ENCODE measurements at places on chromosomes 12 and 14. TPM values are rescaled to one million over a fixed set of nuclear protein-coding genes. Genes with fewer than 3 reads are reported as not detected.

DNA sequence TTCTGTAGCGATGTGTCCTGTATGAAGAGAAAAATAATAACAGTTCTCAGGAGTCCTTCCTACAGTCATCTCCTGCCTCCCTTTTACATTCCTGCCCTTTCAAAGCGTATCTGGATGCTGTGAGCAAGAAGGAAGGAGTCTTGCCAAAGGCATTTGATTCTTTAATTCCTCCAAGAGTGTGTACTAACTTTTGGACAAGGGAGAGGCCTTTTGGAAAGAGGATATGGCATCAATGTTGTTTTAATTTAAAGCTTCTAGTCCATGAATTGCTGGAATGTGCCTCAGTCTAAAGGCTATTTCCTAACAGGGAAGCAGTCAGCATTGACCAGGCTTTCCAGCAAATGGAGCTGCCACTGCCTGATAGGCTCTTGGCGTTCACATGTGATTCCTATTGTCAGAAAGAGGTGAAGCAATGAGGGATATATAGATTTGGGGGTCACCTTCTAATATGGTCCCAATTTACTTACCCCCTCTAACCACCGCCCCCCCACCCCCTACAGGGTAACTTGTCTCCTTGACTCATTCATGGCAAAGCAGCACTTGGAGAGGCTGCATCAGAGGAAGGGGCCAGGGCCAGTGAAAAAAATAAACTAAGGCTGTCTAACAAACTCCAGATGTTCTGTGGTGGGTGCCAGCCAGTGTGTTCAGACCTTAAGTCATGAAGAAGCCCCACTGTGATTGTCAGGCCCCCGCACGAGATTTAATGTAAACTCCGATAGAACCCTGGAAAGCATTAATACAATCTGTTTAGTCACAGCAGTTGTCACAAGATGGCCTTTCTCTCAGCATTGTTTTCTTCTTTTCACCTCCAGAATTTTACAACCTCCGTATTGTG, 220.3 kb downstream of the FBXL14 start:
- peak; percentile 55 for DNase-seq
- H3K36me3 ChIP-seq: no peaks in the 10 kb centered on the region
- H3K27ac ChIP-seq: no peak overlapping the region
- H3K4me3 ChIP-seq: no peak overlapping the region
- no peaks in the 10 kb centered on the region for H3K4me1 ChIP-seq

GRCh38 chr12:54047964-54048303, 5.7 kb upstream of the HOXC4 start:
- no peak overlapping the region for H3K4me3 ChIP-seq
- DNase-seq: no peak
- H3K36me3 ChIP-seq: no peaks in the 10 kb centered on the region
- H3K27ac ChIP-seq: no peak overlapping the region
- H3K27me3 ChIP-seq: peaks cover 5% of the 10 kb centered on the region
- peaks cover 28% of the 10 kb centered on the region for H3K4me1 ChIP-seq

LHX5 gene
- total RNA-seq: not detected

KRT79 gene
- not detected for total RNA-seq

- DNase-seq: no peak
- H3K36me3 ChIP-seq: no peaks in the 10 kb centered on the region
- H3K4me3 ChIP-seq: no peak overlapping the region
- no peak overlapping the region for H3K27ac ChIP-seq
- H3K27me3 ChIP-seq: no peaks in the 10 kb centered on the region
Observed at GRCh38 chr14:49294621-49295148, 291.5 kb downstream of the RPS29 start.

DNA sequence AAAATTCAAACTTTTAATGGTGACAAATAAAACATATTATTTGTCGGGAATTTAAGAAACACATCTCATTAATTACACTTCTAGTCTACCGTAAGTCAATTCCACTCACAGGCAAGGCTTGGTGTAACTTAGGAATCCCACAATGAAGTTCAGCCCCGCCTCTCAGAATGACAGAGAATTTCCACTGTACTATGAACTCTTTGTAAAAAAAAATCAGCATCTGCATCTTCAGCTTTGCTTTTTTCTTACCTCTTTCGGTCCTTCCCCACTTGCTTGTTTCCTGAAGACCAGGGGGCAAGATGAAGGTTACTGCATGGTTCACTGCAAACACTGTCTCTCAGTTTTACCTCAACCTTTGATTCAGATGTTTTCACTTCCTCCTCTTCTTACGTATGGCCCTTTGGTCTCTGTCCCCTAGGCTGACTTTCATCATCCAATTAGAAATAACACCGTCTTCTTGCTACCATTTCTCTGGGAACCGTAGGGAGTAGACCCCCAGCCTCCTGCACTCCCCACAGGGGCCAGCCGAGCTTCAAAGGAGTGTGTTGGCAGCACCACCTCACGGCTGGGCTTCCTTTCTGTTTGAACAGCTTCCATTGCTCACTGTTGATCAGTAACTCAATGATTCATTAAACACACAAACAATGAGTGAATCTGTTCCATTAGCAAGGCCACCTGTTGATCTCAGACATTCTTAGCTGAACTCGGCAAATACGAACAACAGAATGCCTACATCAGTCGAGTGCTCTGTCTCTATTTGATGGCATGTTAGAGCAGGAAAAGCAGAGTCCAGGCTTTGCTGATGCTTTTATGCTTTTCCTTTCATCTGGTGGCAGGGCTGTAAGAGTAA, 343.0 kb downstream of the BMP4 start:
- DNase-seq: no peak
- H3K4me3 ChIP-seq: no peak overlapping the region
- no peak overlapping the region for H3K27ac ChIP-seq
- no peaks in the 10 kb centered on the region for H3K36me3 ChIP-seq

RNASE1 gene
- total RNA-seq: 766 TPM

- H3K4me1 ChIP-seq: no peaks in the 10 kb centered on the region
- H3K27me3 ChIP-seq: no peaks in the 10 kb centered on the region
- no peak overlapping the region for H3K27ac ChIP-seq
- H3K4me3 ChIP-seq: no peak overlapping the region
- H3K36me3 ChIP-seq: no peaks in the 10 kb centered on the region
Observed at GRCh38 chr14:93396456-93396855, 34.3 kb upstream of the UNC79 start.

DNA sequence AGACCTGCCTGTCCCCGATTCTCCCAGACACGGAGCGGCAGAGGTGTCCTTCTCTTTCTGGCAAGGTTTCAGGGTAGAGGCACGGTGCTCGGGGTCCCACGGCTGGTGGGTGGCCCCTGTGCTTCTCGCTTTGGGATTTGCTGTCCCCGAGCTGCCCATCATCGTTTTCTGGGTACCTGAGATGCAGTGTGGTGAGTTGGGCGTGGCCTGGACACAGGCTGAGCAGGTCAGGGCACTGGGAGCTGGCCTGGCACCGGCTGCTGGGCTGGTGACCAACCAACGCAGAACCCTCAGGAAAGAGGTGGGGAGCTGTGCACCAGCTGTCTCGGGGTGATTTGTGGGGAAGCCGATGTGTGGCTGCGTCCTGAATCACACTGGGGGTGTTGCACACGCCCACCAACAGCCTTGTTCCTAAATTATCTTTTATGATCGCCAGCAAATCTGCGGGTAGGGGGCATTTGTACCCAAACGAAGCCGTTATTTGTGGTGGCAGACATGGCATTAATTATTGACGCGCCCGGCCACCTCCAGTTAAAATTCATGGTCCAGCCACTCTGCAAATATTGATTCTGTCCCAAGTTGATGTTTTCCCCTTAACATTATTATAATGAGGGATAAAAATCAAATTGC, 61.0 kb downstream of the KIF26A start:
- H3K4me1 ChIP-seq: no peaks in the 10 kb centered on the region
- no peak overlapping the region for H3K4me3 ChIP-seq

CYP27B1 gene
- 0.32 TPM for total RNA-seq

DNA sequence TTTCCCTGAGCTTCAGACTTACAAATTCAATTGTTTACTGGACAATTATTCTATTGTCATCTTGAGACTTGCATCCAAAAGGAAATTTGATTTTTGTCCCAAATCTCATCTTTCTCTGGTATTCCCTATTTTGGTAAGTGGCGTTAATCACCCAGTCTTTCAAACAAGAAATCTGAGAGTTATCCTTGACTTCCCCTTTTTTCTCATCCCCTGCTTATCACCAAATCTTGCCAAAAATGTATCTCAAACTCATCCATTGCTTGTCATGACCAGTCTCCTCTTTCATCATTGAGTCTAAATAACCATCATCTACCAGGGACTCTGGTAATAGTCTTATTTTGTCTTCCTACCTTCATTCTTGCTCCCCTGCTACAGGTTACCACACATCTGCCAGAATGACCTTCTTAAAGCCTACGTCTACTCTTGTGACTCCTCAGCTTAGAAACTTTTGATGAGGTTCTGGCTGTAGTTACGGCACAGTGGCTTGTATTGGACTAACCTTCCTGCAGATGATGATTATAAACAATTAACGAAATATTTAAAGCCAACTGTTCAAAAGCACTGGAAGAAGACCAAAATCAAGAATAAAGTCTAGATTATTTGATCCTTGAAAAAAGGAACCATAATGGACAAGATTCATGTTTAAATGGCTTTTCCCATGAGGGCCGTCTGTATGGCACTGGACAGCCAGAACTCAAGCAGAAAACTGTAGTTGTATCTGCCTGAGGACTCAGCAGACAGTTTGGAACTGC, 9.0 kb upstream of the ANO2 start:
- no peaks in the 10 kb centered on the region for H3K4me1 ChIP-seq
- DNase-seq: no peak
- H3K27me3 ChIP-seq: peaks cover 18% of the 10 kb centered on the region
- H3K4me3 ChIP-seq: no peak overlapping the region
- H3K36me3 ChIP-seq: no peaks in the 10 kb centered on the region

DNA sequence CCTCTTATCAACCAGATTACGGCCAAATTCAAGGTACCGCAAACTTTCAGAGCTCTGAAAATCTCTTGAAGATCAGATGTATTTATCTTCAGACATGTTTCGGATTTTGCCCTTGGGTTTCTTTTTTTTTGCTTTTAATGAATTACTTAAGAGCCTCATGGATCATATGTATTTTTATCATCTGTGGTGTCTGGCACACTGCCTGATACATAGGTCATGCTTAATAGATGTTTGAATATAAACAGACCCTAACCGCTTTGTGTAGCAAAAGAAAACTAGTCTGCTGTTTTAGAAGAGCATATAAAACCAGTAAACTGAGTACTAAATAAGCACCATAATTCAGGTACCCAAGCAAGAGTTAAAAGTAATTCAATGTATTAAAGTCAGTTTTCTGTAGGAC, 20.1 kb upstream of the TBK1 start:
- no peaks in the 10 kb centered on the region for H3K4me1 ChIP-seq
- H3K27ac ChIP-seq: no peak overlapping the region
- H3K4me3 ChIP-seq: no peak overlapping the region
- no peak for DNase-seq
- H3K27me3 ChIP-seq: no peaks in the 10 kb centered on the region

Measured in esophagus muscularis mucosa (tissue), 4 donors.